Activated CD8-positive, alpha-beta memory T cell treated with anti-CD3 and anti-CD28 coated beads for 1 hour (primary cell): ENCODE measurements at places on chromosomes 5 and 9.

- DNase-seq, result no peak
Measured at GRCh38 chr9:108396193-108396592, 459.6 kb downstream of the ACTL7B start.

DNA sequence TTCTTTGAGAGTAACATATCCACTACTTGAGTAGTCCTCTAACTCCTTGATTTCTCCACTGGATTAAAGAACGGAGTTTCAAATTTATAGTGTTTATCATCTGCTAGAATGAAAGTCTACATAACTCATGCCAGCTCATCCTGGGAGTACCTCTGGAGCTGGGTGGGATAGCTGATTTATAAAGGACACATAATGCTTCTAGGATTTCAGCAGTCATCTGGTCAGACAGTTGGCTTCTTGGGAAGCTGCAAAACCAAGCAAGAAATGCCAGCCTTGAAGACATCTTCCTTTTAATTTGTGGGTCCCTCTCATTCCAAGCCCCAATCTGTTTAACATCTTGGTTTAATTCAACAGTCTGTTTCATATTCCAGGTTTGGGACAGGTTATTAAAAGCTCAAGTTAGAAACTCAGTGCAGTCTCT is 3.2 kb downstream of the GALNT10 start:
- no peak for DNase-seq

GRCh38 chr9:4489562-4489918 is 728 bp upstream of the SLC1A1 start:
- DNase-seq, result no peak

GRCh38 chr5:96096724-96097123 is 135.1 kb upstream of the ELL2 start:
- no peak for DNase-seq

DNA sequence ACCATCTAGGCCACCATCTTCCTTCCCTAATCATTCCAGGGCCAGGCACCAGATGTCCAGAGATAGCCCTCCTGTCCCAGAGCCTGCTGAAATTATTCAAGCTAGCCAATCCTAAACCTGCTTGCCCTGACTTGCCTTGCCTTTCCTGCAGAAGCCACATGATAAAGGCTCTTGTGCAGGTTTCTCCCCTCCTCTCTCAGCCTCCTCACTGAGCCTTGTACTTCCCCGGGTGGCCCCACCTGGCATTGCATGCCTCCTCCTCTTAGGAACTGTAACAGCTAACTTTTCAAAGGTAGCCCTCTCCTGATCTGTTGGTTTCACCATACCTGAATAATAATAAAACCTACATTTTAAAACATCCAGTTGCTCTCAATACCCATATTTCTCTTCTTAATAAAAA is 42.6 kb downstream of the DIRAS2 start:
- DNase-seq, result no peak

- no peak for DNase-seq
Measured at GRCh38 chr5:143582176-143582575, 178.7 kb upstream of the NR3C1 start.

- DNase-seq, result no peak
Measured at GRCh38 chr5:169988947-169989346, 8.7 kb upstream of the INSYN2B start.

DNA sequence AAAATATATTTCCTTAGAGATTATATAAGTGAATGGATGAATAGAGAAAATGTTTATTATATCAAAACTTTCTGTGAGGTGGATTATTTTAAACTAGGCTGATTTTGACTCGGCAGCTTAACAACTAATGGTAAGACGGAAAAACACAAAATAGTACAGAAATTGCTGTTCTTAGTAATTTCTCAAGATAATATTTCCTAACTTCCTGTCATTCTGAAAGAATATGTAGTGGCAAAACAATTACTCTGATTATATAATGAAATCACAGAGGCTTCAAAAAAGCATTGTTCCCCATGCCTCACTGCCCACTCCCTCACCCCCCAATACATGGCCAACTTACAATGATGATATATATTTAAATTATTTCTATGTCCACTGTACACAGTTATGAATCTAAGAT is 85.4 kb downstream of the YTHDC2 start:
- DNase-seq, result no peak
